ENCODE measurements at places on chromosomes 4 and X.

GRCh38 chr4:132866616-132867015, 282.5 kb upstream of the PCDH10 start:
- DNase-seq, result no peak

- DNase-seq, result no peak
Measured at GRCh38 chr4:109836985-109837384, 9.2 kb downstream of the RRH start.

GRCh38 chr4:25092139-25092538, 61.4 kb upstream of the LGI2 start:
- no peak for DNase-seq

DNA sequence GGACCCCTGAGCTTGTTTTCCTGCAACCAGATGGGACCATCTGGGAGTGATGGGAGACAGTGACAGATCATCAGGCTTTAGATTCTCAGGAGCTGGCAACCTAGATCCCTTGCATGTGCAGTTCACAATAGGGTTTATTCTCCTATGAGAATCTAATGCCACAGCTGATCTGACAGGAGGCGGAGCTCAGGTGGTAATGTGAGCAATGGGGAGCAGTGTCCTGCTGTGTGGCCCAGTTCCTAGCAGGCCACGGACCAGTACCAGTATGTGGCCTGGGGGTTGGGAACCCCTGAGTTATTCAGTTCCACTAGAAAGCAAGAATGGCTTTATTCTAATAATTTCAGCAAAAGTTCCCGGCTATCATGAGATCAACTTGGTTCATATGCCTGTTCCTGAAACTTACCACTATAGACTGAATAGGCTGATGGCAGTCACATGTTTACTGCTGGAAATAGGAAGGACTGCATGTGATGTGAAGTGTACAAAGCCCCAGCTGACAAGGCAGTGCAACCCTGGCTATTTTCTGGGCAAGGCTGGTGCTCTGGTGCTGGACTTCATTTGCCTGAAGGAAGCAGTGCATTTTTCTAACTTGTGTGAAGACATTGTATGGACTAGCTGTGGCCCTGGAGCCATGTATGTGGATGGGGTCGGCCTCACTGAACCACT, 107.2 kb downstream of the SPRY1 start:
- DNase-seq, result no peak

DNA sequence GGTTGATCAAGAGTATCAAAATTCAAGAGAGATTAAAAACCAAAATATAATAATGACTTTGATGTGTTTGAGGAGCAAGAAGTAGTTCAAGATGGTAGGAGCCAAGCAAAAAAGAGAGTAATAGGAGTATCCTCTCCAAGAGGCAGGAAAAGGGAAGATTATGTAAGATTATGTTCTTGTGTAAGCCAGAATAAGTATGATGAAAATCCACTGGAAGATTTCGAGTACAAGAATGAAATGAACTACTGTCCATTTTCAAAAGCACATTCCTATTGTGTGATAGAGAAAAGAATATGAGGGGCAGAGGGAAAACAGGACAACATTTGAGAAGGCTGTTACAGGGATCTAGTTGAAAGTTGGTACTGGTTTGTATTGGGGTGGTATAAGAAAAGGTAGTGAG, 659.6 kb upstream of the INTU start:
- DNase-seq, result no peak

- no peak for DNase-seq
Measured at GRCh38 chrX:110338935-110339334, 19.7 kb upstream of the RTL9 start.

DNA sequence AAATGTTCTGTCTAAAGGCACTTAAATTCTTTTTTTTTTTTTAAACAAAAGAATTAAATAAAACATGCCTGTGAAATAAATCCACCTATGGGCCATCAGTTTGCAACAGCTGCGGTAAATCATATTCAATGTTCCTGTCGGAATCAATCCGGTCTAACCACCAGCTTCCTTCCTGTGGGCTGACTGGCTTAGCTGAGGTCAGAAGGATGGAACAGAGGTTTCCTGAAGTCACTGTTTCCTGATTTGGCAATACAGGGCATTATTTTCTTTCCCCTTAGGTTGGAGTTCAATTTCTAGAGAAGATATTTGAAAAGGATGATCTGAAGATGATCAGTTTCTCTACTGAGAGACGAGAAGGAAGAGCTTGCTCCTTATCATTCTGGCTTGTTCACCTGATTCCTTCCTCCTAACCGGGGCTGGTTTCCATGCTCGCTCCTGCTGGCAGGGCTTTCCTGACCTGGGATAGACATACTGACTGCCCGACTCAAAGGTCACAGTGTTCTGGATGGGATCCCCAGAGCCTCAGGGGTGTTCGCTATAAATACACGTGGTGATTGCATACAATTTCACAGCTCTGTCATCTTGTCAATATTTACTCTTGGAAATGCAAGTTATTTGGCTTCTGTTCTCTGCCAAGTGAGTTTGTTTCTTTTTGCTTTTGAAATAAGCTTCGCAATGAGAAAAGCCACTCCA, 21.7 kb downstream of the PDLIM3 start:
- no peak for DNase-seq

- DNase-seq, result no peak
Measured at GRCh38 chr4:48268956-48269860, at the start of gene TEC. Gene TEC, minus strand, starts transcription at chr4:48269838. Its CDS starts 41,224 bp downstream, at chr4:48228614.

DNA sequence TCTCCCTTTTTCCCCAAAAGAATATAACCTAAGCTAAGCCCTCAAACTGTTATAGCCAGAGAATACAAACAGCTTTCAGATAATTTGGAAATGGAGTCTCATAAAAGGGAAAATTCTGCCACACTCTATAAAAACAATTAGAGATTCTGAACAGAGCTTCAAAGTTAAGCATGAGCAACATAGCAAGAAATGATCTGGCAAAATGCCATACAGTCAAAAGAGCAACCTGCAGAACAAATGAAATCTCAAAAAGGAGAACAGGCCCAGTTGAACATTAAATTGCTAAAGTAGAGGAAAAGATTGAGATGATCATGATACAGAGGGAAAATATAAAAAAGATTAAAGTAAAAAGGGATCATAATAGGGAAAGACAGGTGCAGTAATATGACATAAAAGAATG, 250.5 kb downstream of the TLL1 start:
- no peak for DNase-seq

- no peak for DNase-seq
Measured at GRCh38 chrX:53135581-53135980, 41.6 kb downstream of the KANTR start.

GRCh38 chrX:13689741-13690211, 848 bp downstream of the RAB9A start:
- DNase-seq, result peak; percentile 28

DNA sequence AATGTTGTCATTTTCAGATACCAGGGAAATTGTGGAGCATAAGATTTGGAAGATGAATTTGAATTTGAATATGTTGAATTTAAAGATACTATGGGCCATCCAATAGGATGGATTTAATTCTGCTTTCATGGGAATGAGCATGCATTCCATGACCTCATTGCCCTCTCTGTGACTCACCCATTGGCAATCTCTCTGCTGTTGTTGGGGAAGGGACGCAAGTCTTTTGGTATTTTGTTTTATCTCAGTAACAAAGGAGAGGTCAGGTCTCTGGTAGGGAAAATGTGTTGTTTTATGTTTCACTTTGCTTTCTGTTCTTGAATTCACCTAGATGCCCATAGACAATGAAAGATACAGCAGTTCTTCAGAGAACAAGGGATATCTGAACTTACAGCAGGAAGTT, 42.1 kb upstream of the MAGEA4 start:
- DNase-seq, result peak; percentile 73

DNA sequence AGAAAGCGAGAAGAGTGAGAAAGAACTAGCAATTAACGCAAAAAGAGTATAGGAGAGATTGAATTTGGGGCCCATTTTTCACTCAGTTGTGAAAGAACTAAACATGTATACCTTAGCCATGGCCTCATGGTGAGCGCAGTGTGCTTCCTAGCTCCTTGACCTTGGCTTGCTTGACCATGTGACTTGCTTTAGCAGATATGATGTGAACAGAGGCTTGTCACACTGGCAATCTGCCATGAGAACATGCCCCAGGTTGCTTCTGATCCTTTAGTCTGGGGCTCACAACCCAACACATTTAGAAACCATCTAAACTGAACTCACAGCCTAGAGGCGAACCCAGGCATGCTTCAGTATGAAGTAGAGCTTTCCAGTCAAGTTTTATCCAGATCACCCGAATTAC, 260.1 kb upstream of the FTHL17 start:
- DNase-seq, result no peak

- no peak for DNase-seq
Measured at GRCh38 chr4:11545651-11546050, 117.0 kb upstream of the HS3ST1 start.

DNA sequence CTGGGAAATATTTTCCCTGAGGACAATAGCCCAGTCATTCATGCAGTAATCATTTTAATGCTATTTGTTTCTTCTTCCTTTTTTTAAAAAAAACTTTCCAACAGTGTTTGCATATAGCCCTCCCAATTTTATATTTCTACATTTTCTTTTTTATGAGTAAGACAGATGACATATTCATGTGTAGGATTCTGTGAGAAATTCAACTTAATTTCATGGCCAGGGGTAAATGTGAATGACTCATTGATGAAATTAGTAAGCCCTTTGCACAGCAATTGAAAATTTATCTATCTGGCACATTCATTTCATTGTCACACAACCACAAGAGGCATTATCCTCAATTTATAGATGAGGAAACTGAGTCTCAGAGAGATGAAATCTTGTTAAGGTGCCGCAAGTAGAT, 13.7 kb upstream of the SMIM20 start:
- DNase-seq, result no peak

- no peak for DNase-seq
Measured at GRCh38 chr4:67556436-67556835, 2.1 kb upstream of the STAP1 start.

GRCh38 chrX:12610079-12610478, 181.1 kb upstream of the PRPS2 start:
- peak; percentile 49 for DNase-seq

- DNase-seq, result peak; percentile 68
Measured at GRCh38 chr4:75561789-75562188, 5.9 kb downstream of the ODAPH start.

DNA sequence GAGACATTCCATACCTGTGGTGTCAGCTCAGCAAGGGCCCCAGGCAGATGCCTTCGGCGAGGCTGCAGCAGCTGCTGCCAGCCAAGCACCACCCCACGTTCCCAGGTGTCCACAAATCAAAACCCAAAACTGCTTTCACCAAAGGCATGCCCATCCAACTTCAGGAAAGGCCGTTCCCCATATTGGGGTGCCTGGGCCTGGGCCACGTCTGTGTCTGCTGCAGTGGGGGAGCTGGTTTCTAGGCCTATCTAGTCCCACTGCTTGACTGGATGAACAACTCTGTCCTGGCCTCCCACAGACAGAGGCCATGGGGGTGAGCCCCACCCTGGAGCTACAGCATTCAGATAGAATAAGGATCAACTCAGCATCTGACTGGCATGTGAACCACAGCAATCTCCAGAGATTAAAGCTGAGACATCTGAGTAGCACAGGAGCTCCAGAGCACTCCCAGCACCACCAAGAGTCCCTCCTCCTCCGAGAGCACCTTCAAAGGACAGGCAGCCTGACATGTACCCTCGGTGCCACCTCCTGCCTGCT, 37.0 kb downstream of the NAT8L start:
- no peak for DNase-seq

- no peak for DNase-seq
Measured at GRCh38 chr4:8368998-8369397, 71.5 kb downstream of the ACOX3 start.

DNA sequence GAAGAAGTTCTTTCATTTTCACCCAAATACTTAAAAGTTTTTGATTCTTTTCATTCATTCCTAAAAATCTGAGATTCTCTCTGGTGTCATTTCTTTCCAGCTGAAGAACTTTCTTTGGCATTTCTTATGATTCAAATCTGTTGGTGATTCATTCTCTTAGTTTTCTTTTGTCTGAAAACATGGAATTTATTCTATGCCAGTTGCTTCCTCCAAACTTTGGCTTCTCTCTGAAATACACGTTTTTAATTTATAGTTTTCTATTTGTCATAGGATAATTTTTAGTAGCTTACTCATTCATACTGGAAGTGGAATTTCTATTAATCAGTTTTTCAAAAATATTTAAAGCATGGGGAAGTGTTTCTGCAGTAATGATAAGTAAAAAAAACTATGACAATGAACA, 1012.0 kb downstream of the RPA4 start:
- DNase-seq, result no peak

DNA sequence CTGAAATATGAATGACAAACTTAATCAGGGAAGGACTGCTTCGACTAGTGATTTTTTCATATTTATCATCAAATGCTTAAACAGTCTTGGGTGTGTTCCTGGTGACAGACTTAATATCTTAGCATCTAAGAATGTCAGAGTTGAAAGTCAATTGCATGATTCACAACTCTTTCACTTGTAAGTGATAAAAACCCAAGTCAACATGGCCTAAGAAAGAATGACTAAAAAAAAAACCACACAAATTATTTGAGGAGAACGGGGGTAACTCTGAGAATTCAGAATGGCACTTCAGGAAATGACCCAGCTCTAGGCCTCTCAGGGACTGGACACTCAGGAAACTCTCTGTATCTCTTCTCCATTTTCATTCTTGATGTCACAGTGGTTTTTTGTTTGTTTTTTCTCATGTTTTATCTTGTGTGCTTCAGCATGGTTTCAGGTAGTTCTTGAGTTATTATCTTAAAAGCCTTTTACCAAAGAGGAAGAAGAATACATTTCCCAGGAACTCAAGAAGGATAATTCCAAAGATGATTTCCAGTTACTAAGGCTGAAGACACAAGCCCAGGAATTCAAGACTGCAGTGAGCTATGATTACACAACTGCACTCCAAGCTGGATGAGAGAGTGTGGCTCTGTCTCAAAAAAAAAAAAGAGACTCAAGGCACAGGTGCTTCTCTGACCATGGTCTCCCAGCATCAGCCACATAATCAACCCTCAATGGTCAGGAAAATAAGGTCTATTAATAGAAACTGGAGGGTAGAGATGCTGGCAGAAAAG, 1697.8 kb upstream of the IGFBP7 start:
- DNase-seq, result no peak

GRCh38 chr4:1593881-1594345, 90.2 kb downstream of the FAM53A start:
- no peak for DNase-seq

DNA sequence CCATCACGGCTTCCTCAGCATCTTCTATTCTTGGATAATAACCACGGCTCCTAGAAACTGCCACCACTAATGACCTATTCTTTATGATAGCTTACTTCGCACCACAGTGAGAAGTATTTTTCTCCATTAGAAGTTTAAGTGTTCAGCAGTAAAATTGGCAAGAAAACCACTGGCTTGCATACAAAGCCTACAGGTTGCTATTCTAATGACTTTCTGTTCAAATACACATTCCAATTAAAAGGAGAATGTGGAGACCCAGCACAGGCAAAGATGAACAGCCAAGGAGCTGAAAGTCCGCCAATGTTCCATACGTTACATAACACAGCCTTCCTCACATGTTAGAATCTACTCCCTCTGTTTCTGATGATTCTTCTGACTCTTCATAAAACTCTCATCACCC, 875.0 kb upstream of the PRKX start:
- DNase-seq, result peak; percentile 50

DNA sequence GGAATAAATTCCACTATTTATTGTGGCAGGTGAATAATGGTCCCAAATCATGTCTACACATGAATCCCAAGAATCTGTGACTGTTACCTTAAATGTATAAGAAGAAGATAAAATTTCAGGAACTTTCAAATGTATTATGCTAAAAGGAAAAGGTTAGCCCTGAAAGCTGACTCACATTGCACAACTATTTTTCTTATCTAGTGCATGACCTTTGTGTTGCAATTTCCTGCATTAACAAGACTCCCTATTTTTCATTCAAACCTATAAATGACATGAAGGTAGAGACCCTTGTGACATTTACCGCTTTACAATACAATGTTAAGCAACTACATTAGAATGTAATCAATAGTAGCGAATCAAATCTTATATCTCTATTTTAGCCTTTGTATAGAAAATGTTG, 36.7 kb downstream of the UBQLN2 start:
- no peak for DNase-seq

All from astrocyte of the hippocampus (primary cell).